Spinal cord (tissue), 10 donors: ENCODE measurements at places on chromosomes 2 and 18.

GRCh38 chr2:227462972-227463931, 8.7 kb upstream of the AGFG1 start:
- DNase-seq: peak; percentile 62

DNA sequence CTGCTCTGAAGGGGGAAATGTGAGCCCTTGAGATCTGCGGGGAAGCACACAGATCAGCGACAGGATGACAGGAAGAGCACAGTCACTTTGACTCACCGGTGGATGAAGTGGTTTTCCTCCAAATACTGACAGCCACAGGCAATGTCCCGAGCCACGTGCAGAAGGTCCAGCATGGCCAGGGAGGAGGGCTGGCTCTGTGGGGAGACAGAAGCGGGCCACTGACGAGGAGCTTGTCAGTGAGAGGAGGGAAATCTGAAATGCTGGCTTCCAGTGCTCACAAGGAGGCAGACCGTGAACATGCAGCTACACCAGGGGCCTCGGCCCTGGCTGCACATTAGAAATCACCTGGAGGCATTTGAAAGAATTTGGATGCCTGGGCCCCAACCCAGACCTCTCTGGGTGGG, 98.7 kb downstream of the CLIP4 start:
- DNase-seq: no peak

GRCh38 chr18:60060026-60060425, 160.2 kb downstream of the PMAIP1 start:
- peak; percentile 68 for DNase-seq

DNA sequence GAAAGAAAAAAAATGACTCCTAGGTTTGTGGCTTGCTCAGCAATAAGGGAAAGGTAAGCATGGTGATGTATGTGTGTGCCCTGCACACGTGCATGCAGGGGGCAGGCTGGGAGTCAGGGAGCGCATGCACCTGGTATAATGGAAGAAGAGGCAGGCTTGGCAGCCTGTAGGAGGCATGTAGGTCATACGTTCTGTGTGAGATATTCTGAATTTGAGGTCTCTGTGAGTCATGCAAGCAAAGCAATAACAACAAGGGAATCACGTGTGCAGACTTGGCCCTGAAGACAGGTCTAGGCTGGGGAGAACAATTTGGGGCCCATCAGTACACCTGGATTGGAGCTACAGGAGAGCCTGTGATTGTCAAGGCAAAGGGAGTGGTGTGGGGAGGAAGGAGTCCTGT, 94.5 kb upstream of the TTC39C start:
- DNase-seq: no peak

- DNase-seq: peak; percentile 20
Measured at GRCh38 chr2:68643011-68643873, at the start of gene PROKR1. TSS of gene PROKR1 (plus strand) at chr2:68643579. CDS start at chr2:68645822, 2,243 bp downstream.

DNA sequence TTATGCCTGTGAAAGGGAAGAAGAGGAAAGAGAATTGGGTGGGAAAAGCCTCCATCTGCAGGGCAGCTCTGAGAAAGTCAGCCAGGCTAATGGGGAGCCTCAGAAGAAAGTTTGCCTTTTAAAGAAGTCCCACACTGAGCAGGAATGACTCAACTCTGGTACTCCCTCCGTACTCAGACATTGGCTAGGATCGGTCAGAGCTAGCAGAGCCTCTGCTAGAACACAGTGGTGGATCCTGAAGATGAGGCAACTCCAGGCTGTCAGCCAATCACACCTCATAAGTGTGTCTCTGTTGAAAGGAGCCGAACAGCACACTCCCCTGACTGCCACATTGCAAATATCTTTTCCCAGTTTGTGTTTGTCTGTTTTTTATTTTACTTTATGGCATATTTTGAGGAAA, 96.9 kb downstream of the HNRNPLL start:
- no peak for DNase-seq

DNA sequence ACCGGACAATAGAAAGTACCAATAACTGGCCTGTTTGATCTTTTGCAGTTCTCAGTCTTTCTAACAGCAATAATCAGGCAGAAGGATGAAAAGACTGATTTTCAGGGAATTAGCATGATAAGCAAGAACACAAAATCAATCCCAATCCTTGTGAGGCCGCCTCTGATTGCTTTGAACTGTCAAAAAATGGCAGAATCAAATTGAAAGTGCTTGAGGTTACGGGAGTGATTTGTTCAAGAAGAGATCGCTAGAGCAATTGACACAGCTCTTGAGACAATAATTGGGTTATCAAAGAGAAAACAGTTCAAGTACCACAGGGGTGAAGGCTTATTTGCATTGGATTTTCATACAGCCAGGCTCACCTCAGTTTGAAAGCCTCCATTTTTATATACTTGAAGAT, 663.4 kb downstream of the ARHGAP15 start:
- DNase-seq: no peak

DNA sequence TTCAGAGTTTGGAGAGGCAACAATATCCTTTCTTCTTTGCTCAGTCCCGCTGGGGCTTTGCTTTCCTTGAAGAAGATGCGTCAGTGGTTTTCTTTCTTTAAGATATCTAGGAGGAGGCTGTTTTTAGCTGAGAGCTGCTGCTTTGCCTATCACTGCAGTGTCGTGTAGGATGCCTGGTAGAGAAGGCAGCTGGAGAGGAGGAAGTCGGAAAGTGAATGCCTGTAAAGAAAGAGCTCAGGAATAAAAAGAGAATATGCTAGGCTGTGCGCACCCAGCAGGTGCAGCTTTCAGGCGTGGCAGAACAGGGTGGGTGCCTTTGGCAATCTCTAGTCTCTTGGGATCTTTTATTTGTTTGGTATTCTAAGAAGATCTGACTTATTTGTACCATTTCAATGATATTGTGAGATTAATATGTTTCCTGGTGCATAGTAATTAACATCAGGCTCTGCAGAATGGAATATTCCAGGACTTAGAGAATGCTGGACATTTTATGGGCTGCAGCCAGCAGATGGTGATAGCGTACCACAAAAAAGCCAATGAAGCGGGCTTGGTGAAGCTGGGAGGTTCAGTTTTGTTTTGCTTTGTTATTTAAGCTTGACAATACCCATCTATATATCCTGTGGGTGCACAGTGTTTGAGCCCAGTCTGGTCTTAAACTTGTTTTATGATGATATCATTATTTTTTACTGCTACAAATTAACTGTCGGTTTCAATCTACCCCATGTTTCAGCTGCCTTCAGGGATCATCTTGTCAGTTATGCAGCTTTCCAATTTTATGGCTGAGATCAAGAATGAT, 34.9 kb downstream of the CAVIN2 start:
- peak; percentile 68 for DNase-seq

- DNase-seq: no peak
Measured at GRCh38 chr2:199926806-199927205, 15.7 kb downstream of the C2orf69 start.

DNA sequence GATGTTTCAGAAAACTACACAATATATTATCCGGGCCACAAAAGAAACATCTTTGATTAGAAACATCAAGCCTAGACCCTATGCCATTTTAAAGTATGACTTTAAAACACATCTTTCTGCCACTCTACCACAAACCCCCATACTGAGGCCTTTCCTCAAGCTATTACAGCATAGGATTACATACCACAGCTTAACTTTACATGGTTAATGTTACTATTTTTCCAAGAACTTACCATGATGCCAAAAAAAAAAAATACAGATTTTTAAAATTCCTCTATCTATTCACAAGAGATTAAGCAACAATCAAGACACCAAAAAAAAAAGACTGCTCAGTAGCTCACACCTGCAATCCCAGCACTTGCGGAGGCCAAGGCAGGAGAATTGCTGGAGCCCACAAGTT, 9.0 kb downstream of the NCKAP1 start:
- no peak for DNase-seq

- DNase-seq: no peak
Measured at GRCh38 chr2:231161877-231162329, 36.5 kb upstream of the ARMC9 start.

DNA sequence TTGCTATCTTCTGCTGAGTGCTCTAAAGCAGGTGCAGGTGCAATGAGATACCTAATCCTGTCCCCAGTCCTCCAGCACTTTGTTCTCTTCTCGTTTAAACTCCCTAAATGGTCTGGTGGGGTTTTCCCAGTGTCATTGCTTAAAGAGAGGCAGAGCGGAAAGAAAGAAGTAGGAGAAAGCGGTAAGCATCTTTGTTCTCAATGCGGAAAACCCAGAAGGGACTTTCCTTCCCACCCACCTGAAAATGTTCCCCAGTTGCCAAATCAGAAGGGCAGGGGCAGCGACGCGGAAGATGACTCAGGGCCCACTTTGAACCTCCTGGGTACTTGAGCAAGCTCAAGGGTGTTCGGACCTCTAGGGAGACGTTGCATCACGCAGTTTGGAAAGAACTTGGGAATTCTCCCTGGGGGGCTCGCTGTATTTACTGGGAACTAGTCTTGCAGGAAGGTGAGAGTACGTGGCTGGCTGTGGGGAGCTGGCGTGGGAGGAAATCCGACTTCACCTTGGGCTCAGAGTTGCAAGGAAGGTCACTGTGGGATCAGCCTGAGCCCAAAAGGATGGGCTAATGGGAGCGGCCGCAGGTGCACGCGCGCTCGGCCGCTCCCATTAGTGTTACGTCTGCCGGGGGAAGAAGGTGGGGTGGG, 589 bp upstream of the SGPP2 start:
- no peak for DNase-seq

- DNase-seq: no peak
Measured at GRCh38 chr18:40841063-40841462, 1114.0 kb upstream of the PIK3C3 start.

- DNase-seq: no peak
Measured at GRCh38 chr2:61006486-61007105, 10.9 kb upstream of the PEX13 start.

GRCh38 chr2:40859617-40860016, 407.7 kb upstream of the SLC8A1 start:
- no peak for DNase-seq

GRCh38 chr2:217953011-217953481, 49.7 kb downstream of the TNS1 start:
- DNase-seq: no peak

DNA sequence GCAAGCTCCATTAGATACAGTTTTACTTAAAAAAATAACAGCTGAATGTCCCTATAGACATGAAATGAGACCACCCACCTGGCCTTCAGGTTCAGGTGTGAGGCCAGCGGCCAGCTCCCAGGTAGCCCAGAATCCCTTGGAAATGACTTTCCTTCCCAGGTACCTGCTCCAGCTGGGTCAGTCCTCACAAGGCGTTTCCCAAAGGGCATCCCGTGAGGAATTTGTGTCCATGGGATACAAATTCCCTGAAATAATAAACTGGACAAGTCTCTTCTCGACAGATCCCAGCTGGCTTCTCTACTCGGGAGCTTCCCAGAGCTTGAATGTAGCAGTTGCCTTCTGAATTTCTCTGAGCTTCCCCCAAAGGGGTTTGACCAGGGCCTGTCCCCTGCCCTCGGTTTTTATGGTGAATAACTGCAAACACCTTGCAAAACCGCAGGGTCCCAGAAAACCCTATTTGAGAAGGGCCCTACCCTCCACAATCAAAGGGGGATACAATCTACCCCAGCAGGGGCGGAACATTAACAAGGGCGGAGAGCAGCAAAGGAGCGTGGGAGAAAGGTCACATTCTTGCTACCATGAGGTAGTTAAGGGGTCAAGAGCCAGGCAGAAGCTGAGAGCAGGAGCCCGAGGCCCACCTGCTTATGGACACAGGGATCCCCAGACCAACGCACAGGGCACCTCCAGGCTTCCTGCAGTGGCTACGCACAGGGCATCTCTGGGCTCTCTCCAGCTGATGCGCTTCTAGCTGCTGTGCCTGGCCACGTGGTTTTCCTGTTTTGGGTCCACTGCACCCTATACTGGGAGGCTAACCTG, 107.7 kb downstream of the HDAC4 start:
- DNase-seq: no peak

DNA sequence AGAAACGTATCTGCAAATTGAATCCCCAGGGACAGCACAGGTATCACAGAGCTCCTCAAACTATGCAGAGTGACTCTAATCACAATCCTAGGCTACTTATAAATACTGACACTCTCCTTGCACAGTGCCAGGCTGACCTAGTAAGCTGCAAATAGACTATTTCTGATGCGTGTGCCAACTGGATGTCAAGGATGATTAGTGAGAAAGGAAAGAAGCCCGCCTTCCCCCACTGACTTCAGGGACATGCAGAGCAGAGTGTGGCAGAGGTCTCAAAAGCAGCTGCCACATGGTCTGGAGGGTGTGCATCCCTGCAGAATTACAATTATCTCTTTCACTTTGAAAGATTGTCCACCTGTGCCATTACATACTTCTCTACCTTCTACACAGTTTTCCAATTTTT, 235.6 kb downstream of the CPS1 start:
- peak; percentile 64 for DNase-seq

GRCh38 chr2:25856377-25856776, 21.9 kb downstream of the ASXL2 start:
- DNase-seq: no peak

- DNase-seq: peak; percentile 93
Measured at GRCh38 chr2:127025359-127026166, 81.4 kb downstream of the BIN1 start.

- no peak for DNase-seq
Measured at GRCh38 chr2:219556413-219556812, 12.6 kb downstream of the TMEM198 start.

GRCh38 chr2:176081837-176082524, 1.8 kb downstream of the EVX2 start:
- DNase-seq: no peak

GRCh38 chr18:13392029-13392750, 173.6 kb downstream of the LDLRAD4 start:
- no peak for DNase-seq

DNA sequence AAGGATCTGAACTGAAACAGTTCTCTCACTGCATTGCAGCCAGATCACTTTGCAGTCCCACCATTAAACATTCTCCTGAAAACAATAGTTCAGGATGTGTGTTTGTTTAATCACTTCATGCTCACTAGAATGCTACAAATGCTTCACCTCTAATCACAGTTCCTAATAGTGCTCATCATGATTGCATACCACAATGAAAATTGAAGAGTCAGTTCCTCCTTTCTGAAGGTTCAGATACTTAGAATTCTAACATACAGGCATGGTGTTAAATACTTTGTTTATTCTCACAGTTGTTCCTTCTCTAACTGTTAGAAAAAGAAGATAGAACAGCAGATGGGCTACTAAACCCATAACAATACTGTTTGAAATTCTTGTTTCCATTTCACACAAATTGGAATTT, 622.3 kb upstream of the ACVR2A start:
- DNase-seq: no peak

GRCh38 chr2:30821960-30822359, 14.7 kb upstream of the CAPN13 start:
- DNase-seq: no peak

DNA sequence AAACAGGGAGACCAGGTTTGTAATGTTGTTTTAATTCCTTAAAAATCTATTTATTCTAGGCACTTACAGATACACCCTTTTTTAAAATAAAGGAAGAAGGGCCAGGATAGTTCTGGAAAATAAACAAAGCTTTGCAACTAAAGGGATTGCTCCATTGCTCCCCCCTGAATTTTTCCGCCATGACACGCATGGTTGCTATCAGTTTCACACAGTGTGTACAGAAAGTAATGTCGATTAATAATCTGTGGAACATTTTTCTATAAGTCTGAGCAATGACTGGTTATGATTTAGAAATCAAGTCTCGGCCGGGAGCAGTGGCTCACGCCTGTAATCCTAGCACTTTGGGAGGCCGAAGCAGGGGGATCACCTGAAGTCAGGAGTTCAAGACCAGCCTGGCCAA, 90.8 kb downstream of the GAREM1 start:
- no peak for DNase-seq
